Kidney capillary endothelial cell (primary cell): ENCODE measurements at places on chromosomes 6 and 20.

DNA sequence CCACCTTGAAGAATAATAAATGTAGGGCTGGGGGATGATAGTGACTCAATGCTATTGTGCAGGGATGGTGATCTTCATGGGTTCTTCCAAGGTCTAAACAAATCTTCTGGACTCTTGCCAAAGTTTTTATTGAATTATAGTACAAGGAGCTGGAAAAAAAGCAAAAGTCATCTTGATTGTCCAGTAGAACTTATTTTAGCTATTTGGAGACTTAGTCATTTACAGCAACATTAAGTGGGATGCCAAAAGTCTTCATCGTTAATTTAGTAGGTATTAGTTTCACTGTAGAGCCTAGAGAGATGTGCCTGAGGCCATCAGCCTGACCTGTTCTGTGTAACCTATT, 212.9 kb upstream of the TBX18 start:
- no peak for DNase-seq

DNA sequence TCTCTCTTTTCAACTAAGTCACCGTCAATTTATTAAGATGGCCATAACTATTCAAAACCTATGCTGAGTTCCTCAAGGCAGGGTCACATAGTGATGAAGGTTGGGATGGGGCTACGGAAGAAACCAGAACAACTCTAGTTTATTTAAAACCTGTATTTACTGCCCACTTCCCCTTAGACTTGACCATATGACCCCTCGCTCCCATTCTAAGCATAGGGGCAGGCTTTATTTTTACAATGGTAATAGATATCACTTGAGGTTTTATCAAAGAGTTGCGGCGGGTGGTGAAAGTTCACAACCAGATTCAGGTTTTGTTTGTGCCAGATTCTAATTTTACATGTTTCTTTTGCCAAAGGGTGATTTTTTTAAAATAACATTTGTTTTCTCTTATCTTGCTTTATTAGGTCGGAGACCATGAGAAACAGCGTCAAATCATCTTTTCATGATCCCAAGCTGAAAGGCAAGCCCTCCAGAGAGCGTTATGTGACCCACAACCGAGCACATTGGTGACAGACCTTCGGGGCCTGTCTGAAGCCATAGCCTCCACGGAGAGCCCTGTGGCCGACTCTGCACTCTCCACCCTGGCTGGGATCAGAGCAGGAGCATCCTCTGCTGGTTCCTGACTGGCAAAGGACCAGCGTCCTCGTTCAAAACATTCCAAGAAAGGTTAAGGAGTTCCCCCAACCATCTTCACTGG, 5.5 kb downstream of the EDN1 start:
- no peak for DNase-seq

GRCh38 chr20:37395921-37396415, 50.0 kb downstream of the SRC start:
- DNase-seq, result no peak

GRCh38 chr6:16244869-16245451, 6.6 kb downstream of the GMPR start:
- DNase-seq, result no peak

DNA sequence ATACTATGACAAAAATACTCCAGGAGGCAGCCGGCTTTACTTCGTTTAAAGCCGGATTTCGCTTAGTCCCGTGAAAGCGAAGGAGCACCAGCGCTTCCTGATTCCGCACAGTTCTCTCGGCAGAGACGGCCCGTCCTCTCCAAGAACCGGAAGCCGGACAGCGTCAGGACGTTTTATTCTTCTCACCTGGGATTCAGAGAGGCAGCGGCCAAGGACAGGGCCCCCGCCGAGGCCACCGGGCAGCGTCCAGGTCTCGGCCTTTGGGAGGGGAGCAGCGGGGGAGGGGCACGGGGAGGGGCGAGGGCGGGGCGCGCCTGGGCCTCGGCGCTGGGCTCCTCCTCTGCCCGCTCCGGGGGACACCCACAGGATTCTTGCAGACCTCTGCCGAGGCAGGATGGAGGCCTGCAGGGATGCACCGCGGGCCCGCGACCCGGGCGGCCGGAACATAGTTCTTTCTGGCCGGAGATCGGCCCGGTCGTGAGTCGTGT, 2.8 kb upstream of the DIDO1 start:
- DNase-seq, result no peak

- no peak for DNase-seq
Measured at GRCh38 chr6:167676666-167677421, 149.9 kb upstream of the AFDN start.

DNA sequence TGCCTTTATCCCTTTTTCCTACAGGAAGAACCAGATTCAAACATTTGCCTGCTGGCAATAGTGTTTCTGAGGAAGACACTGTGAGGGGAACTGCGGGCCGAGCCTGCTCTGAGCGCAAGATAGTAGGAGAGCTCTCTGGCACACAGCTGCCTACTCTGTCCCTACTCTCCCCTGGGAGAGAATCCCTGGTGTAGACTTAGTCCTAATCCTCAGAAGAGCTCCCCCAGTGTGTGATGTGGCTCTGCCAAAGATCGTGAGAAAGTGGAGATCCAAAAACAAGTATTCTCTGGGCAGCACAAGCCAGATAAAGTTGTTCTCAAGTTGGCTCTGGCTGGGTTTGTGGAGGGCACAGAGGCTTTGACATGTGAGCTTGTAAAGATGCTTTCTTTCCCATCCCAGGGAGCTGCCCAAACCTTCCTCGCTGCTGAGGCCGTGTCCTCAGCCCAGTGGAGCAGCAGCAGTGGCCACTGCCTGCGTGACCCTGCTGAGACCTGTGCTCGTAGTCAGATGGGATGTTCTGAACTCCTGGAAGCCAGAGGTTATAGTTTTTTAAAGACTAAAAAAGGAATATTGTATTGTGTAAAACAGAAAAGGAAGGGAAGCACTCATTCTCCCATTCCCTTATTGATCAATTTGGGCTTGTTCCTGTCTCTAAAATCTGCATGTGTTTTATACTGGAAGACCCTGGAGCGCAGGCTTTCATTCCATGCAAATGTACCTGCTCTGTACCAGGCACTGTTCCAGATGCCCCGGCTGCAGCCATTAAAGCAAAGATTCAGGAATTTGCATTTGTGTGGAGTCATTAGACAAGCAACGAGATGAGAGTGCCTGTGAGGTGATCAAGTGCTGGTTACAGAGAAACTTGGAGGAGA, 30.7 kb downstream of the PNLDC1 start:
- no peak for DNase-seq

DNA sequence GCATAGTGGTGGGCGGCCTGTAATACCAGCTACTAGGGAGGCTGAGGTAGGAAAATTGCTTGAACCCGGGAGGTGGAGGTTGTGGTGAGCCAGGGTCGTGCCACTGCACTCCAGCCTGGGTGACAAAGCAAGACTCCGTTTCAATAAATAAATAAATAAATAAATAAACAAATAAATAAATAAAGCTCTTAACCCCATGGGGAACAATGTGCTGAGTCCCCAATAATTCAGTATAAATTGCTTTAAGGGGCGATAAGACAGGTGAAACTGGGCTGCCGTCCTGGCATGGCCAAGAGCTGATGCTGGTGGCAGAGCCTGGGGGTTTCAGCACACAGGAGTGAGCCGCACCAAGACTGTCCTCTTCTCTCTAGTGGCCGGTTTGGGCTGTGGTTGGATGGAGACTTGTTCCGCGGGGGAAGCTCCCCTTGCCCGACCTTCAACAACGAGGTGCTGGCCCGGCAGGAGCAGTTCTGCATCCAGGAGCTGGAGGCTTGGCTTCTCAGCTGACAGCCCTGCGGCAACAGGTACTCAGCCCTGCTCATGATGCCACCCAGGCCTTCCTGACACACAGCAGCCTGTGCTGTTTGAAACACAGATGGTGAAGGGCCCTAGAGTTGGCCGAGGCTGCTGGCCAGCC, 13.1 kb downstream of the TLDC2 start:
- no peak for DNase-seq

- DNase-seq, result no peak
Measured at GRCh38 chr20:20205141-20205861, 153.0 kb downstream of the CFAP61 start.
